ENCODE measurements at places on chromosomes 11 and 22.

GRCh38 chr11:46936138-46937110, at the start of gene CSTPP1:
Gene CSTPP1 (plus strand): TSS chr11:46936761. CDS start chr11:46936806, 45 bp downstream.
- peak; percentile 95 for DNase-seq

- no peak for DNase-seq
These were observed 669.9 kb downstream of the BRD1 start for GRCh38 chr22:49157529-49158339.

DNA sequence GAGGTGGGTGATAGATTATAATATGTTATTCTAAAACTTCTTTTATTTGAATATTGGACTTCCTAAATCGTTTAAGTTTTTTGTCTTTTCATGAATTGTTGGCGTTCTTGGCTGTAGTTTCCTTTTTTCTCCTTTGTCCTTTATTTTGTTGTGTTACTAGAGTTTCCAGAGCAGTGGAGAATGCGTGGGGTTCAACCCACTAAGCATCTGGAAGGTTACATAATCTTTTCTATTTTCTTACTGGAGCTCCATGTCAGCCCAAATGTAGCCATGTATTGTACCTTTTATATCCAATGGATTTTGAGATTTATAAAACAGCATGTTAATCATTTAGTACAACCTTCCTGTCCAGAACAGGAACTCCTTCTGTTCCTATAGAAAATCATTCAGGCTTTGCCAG, 63.2 kb downstream of the PPP6R3 start:
- DNase-seq = no peak

DNA sequence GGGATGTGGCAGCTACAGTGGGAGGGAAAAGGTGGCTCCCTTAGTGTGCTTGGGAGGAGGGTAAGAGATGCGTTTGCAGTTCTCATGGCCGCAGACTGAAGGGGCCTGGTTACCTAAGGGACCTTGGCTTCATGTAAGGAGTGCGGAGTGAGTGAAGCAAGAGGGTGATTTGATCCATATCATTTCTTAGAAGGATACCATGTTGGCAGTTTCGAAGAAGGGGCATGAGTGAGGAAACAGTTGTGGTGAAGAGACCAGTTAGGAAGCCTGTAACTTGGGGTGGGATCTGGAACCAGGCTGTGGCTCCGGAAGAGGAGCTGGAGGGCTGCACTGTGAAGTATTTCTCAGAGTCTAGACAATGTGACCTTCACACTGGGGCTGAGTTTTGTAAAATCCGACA, 45.0 kb downstream of the ST3GAL4 start:
- DNase-seq = no peak

GRCh38 chr11:72189455-72190250, 2.3 kb upstream of the FOLR1 start:
- no peak for DNase-seq

GRCh38 chr11:108324587-108324986, 101.7 kb downstream of the ATM start:
- DNase-seq = no peak

DNA sequence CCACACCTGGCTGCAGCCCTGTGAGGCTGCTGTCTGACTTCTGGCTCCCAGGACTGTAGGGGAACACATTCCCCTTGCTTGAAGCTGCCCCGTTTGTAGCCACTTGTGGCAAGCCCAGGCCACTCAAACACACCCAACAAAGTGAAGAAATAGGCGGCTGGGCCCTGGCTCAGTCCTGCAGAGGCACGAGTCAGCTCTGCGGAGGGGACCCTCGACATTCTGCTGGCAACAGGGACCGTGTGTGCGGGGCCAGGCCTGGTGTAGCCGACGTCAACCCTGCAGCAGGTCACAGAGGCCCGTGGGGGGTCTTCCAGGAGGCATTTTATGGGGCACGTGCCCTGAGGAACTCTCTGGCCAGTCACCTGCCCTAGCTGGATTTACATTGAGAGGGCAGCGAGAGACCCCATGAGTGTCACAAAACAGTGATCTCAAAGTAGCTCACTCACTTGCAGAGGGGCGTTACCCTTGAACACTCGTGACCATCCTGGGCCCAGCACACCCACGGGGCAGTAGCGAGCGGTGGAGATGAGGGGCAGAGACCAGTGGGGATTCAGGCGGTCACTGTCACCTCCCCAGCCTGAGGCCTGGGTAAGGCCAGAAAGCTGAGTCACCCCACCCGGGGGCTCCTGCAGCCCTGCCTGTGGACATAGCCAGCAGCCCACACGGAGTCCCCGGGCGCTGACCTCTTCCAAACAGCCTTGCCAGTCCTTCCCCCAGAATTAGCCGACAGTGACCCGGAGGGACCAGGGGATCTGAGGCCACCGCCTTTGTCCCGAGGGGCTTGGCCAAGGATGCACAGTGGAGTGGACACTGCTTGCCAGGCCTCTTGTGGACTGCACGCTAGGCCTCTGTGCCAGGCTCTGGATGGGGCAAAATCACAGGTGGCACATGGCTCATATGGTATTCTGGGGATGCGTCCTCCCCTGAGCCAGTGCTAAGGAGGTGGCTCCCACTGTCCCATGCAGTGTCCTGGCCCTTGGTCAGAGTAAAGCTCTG, 139.5 kb downstream of the CTTN start:
- no peak for DNase-seq

DNA sequence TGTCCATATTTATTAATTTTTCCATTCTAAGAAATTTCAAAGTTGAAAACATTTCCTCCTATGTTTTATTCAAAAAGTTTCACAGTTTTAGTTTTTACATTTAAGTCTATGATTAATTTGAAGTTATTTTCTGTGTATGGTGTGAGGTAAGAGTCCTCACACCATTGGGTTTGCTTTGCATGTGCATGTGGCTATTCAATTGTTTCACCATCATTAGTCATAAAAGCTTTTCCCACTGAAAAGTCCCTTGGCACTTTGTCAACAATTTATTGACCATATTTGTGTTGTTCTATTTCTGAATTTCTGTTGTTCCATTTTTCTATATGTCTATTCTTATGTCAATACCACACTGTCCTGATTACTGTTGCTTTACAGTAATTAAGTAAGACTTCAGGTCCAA, 186.5 kb downstream of the KIF18A start:
- no peak for DNase-seq

DNA sequence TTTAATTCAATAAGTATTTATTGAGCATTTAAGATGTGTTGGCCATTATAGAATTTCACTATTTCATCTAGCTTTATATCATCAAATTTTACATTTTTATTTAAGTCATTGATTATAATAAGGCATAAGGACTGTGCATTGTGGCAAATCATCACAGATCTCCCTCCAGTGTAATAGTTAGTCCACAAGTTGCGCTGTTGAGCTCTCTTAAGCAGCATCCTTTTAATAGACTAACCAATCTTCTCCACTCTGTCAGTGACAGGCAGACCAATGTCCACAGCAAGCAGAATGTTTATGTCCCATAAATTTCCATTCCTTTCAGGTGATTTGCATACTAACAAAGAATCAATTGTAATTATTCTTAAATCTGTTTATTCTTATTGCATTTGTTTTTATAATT, 595.3 kb upstream of the CCDC90B start:
- no peak for DNase-seq

GRCh38 chr11:9516113-9516512, 55.3 kb downstream of the ZNF143 start:
- no peak for DNase-seq

GRCh38 chr11:64867748-64868462, 10.5 kb downstream of the EHD1 start:
- no peak for DNase-seq

DNA sequence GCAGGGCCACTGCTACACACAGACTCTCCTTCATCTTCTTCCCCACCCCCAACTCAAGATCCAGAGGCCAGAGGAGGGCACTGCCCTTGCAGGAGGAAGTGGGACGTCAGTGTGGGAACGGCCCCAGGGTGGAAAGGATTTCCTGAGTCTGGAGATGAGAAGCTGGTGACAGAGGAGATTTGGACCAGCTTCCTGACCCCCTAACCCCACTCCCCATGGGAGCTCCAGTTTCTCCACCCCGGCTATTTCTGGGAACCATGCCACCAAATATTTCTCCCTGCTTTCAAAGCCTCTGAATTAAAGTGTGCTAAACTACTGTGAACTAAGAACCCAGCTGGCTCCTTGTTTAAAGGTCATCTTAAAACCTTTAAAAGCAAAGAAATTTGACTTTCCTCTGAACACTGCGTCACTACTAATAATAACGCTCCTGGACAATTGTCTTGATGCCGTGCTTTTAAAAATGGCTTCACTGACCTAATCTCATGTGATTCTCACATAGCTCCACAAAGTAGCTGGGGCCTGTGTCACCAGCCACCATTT, 46.6 kb downstream of the CWC15 start:
- peak; percentile 78 for DNase-seq

DNA sequence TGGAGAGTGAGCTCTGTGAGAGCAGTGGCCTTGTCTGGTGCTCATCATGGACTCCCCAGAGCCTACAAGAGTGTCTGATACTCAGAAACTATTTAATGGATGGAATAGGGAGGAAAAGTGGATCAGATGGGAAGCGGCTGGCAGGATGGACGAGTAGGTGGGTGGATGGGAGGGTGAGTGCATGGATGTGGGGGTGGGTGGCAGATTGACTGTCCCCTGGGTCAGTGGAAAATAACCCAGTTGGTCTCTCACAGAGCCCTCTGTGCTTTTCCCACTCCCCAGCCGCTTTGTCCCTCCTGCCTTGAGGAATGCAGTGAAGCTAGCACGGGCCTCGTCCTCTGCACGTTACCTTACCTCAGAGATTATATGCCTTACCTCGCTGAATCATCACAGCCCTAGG, 5.9 kb downstream of the SPI1 start:
- DNase-seq = no peak

DNA sequence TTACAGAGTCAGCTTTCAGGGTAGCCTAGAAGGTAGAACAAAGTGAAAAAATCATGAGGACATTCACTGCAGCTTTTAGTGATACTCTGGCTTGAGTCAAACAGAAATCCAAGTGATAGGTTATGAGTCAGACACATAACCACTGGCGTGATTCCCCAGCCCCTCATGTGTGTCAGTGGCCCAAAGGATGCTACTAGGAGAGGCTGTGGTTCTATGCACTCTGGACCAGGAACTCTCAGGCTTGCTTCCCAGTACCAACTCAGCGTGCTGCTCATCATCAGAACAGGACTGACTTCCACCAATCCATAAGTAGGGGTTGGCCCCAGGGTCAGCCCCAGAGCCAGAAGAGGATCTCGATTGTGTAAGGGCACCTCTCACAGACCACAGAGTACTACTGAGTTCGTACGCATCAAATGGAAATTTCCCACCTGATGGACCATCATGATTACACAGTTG, 116.8 kb downstream of the MED15 start:
- no peak for DNase-seq

GRCh38 chr22:38758276-38758945, 2.6 kb upstream of the SUN2 start:
- DNase-seq = no peak

- no peak for DNase-seq
These were observed 128.9 kb downstream of the DBX1 start for GRCh38 chr11:20031155-20032001.

- DNase-seq = peak; percentile 88
These were observed 6.7 kb downstream of the CAPN5 start for GRCh38 chr11:77073328-77074001.

DNA sequence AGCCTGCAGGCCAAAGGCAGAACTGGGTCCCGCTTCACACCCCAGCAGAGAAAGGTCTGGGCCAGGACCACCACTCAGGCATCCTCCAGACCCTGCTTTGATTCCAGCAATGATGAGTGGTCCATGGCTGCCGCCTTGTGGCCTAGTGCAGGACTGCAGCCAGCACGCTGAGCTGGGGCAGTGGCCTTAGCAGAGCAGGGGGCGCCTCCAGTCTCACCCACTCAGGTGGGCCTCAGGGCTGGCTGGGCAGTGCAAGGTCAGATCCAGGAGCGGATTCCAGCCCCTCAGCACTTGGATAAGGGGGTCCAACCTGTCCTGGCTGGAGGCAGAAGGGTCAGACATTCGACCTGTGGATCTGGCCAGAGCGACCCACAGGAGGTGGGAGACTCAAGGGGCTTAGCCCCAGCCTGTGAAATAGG, 9.6 kb upstream of the PDE2A start:
- peak; percentile 78 for DNase-seq

GRCh38 chr11:60899046-60899936, 7.1 kb downstream of the PRPF19 start:
- DNase-seq = peak; percentile 60

- no peak for DNase-seq
These were observed 682 bp downstream of the PGAP2 start for GRCh38 chr11:3808861-3809623.

DNA sequence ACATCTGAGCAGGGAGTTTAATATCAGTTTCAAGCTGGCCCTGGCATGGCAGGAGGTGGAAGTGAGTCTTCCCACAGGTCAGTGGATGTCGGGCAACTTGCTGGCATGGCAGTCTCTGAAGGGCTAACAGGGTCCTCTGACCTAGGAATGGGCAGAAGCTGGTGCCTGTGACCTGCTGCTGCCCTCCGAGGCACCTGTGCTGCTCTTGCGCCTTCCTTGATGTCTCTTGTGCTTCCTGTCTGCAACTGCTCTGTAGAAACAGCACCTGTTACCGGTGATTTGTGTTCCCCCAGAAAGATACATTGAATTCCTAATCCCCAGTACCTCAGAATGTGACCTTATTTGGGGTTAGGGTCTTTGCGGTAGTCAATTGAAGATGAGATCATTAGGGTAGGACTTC, 110.3 kb downstream of the RPS6KA4 start:
- peak; percentile 11 for DNase-seq

DNA sequence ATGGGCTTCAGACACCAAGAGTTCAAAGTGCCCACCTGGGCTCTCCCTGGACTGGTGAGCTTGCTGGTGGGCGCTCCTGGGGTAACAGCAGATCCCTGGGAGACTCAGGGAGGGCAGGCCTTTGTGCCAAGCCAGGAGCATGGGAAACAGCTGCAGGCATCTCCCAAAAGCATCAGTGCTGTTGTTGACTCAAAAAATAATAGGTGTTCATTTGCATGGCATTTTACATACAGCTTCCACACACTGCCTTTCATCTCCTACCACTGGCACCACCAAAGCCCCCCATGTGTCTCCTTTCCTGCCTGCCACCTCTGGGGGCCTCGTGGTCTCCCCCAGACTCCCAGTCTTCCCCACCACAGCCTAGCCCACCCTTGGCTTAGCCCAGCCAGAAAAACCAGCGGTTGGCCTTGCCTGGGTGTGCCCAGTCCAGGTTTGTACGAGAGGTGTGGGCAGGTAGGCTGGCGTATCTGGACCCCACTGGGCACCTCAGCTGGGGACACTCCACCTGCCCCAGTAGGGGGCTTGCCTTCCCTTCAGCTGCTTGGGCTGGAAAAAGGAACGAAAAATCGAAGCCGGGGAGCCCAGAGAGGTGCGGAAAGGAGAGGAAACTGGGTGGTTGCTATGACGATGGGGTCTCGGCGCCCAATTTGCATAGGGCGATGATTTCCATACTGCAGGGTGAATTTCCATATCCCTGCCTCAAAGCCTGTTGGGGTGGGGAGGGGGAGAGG, 15.0 kb downstream of the POU2F3 start:
- no peak for DNase-seq

DNA sequence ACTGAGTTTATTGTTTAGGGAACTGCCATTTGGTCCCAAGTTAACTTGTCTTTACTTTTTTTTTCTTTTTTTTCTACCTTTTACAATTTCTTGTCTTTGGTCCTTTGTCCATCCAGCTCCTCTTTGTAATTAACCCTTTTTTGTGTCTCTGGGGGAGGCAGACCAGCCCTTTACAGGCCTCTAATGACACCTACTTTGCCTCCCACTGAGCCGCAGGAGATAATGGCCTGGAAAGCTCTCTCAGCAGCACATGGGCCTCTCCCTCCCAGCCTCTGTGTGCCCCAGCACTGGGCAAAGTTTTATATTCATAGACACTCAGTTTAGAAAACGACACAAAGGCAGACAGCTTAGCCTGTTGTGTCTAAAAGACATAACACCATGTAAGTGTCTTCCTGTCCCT, 480.4 kb downstream of the SOX6 start:
- DNase-seq = peak; percentile 12

- DNase-seq = no peak
These were observed 134.5 kb downstream of the PLEKHA7 start for GRCh38 chr11:16879690-16880089.

Data from left forelimb (tissue), 1 donor.